ENCODE measurements at places on chromosomes 7 and 10.

- DNase-seq: no peak
Observed at GRCh38 chr7:20200361-20200760, 16.8 kb downstream of the MACC1 start.

GRCh38 chr10:24006741-24007140 lies 202.2 kb upstream of the KIAA1217 start:
- no peak for DNase-seq

- DNase-seq: no peak
Observed at GRCh38 chr7:41584746-41585145, 118.1 kb downstream of the INHBA start.

DNA sequence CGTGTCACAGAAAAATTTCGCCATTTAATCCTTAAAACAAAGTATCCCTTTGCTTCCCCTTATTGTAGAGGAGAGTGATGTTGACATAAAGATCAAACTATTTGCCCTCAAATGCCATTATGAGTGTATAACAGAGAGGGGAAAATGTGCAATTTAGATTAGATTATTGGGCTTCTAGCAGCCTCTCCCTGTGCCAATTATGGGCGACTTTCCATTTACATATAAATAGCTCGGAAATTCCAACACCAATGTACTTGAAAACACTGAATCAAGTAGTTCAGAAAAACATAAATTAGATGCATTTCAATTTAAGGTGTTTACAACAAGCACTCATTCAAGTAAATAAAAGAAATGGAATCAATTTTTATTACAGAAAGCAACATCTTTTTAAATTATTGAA lies 64.6 kb upstream of the LRRN3 start:
- DNase-seq: no peak

DNA sequence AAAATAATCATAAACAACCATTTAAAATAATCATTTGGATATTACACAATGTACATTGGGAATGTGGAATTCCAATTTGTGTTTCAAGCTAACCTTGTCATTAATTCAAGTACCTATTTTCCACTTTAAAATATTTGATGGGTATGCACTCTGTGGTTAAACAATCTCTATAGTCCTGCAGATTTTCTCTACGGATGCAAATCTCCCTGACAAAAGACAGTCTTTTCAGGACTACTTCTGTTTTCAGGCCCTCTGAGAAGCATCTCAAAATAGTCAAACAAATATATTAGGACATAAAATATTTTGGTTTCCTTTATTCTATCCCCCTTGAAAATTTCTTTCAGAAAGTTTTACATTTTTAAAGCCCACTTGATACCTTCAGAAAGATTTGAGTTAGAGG lies 735.6 kb upstream of the MBL2 start:
- no peak for DNase-seq

- DNase-seq: no peak
Observed at GRCh38 chr7:150514748-150515222, at the start of gene GIMAP7. TSS of gene GIMAP7 (plus strand) at chr7:150514872. CDS start at chr7:150519975, 5,103 bp downstream.

- DNase-seq: no peak
Observed at GRCh38 chr10:47378183-47378510, 5.9 kb downstream of the ZNF488 start.

DNA sequence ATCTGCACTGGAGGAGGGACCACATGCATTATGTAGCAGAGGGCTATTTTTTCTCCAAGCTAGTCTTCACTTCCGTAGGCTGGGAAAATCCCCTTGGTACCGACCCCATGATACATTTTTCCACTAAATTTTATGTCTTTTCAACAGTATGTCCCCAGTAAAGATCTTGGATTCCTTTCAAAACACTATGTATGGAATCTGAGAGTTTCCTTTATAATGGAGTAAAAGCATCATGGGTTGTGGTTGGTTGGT lies 4.8 kb upstream of the ZNRF2 start:
- DNase-seq: no peak

GRCh38 chr7:158366346-158366745 lies 221.3 kb downstream of the PTPRN2 start:
- no peak for DNase-seq

- no peak for DNase-seq
Observed at GRCh38 chr7:132436121-132436520, 140.1 kb downstream of the PLXNA4 start.

DNA sequence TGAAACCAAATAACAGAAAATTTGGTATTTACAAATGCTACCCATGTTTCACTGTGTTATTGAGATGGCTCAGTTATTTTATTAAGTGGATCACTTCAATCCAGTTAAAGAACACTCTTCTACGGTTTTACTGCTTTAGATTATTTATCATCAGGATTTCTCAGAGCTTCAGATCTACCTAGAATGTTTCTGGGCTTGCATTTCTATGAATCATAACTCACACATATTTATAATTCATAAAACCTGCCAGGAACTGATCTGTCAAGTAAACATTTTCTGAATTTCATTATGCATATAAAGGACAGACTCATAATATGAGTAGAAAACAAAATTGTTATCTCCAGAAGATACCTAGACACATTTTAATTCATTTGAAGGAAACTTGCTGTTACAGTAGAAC lies 1172.3 kb upstream of the LRRTM3 start:
- no peak for DNase-seq

- DNase-seq: no peak
Observed at GRCh38 chr10:77737608-77738007, 100.0 kb upstream of the KCNMA1 start.

DNA sequence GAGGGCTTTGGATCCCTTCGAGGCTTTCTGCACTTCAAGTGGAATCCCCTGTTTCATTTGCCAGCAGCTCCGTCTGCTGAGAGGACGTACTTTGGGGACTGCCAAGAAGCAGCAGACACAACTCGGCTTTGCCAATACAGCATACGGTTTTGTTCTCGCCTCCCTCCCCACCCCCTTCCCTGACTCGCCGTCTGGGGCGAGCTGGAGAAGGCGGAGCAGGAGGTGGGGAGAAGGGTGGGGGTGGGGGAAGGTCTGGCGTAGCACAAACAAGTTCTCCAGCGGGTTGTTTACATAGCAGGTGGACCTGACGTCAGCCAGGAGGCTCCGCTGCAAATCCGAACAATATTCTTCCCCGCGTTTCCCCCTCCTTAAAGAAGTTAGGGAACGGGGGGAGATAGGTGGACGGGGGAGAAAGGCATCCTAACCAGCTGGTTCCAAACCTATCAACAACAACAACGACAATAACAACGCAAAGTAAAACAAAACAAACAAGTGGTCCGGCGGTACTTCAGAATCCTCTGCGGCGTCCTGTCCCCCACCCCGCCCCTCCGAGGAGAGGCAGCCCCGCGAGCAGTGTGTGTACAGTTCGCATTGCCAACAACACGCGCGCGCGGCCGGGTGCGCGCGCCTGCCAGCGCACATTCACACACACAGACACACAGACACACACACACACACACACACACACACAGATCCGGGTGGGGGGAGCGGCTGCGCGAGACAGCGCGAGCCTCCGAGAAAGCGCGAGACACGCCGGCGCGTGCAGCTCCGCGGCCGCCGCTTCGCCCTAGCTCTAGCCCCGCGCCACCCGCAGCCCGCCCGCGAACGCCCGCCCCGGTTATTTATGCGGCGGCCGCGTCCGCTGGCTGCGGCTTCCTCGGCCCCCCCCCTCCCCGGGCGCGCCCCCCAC lies 167.0 kb upstream of the PPP1R3A start:
- peak; percentile 69 for DNase-seq

DNA sequence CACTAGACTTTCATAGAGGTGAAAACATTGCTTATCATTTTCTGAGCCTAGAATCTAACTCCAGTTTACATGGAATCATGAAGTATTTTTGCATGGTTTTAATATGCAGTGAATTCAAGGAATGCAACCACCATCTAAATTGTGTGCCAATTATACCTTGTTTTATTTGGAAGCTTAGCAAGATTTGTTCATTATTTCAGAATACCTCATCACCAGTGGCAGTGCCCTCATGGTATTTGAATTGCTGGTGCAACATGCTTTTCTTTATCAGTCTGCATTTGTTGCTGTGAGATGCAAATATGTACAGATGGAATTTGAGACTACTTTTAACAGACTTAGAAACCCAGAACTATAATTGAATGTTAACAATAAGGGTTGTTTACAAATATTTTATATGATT lies 18.7 kb upstream of the ZNF800 start:
- DNase-seq: no peak

GRCh38 chr10:22333975-22334282 lies 11.4 kb upstream of the SPAG6 start:
- DNase-seq: no peak

DNA sequence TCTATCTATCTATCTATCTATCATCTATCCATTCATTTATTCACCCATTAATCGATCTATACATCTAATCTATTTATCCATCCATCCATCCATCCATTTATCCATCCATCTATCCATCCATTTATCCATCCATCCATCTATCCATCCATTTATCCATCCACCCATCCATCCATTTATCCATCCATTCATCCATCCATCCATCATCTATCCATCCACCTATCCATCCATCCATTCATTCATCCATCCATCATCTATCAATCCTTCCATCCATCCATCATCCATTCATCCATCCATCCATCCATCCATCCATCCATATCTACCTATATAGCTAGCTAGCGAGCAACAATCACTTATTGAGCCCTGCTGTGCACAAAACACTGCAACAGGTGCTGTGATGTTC lies 953.1 kb upstream of the ZNF722 start:
- DNase-seq: no peak

- no peak for DNase-seq
Observed at GRCh38 chr10:127450644-127451043, 98.5 kb upstream of the NPS start.

DNA sequence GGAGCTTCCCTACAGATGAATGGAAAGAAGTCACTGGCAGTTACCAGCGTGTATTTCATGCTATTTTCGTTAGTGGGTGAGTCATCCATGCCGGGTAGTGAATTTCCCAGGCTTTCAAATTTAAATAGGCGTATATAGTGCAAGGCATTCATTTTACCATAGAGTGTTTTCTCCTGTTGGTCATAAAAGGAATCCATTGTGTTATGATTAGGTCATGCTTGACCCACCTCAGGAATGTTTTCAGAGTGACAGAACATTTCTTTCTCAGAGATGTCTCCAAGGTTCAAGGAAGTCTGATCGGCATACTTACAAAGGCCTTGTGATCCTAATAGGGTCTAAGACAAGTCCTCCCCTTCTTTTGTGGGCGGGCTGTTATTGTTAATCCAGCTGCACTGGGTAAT lies 110.7 kb downstream of the AKR1D1 start:
- no peak for DNase-seq

GRCh38 chr7:94176694-94177200 lies 172.6 kb upstream of the BET1 start:
- no peak for DNase-seq

GRCh38 chr10:81978238-81978637 lies 103.2 kb downstream of the NRG3 start:
- no peak for DNase-seq

DNA sequence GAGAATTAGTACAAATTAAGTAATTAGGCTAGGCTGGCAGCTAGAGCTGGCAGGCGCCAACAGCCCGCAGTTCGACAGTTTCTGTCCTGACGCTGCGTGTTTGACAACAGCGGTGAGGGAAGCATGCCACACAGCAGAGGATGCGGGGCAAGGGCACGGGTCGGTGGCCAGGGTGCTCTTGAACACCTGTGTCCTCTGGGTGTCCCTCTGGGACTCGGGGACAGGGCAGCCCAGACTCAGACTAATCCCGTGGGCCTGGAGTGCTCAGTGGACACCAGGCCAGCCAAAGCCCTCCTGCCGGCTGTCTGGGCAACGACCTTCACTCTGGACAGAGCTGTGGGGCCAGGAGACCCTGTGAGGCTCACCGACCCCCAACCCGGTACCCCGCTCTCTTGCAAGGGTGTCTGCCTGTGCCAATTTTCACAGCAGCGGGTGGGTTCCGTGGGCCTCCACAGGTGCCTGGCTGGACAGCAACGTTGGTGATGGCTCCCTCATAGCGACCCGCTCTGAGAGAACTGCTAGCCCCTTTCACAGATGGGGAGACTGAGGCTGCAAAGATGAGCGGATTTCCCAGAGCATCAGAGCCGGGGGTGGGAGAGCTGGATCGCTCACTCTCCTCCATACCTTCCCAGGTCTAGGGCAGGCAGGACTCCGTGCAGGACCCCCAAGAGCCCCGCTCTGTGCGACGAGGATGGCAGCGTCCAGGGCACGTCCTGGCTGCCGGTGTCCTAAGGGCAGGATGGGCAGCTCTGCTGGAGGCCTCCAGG lies 48.5 kb downstream of the FOXL3 start:
- no peak for DNase-seq

DNA sequence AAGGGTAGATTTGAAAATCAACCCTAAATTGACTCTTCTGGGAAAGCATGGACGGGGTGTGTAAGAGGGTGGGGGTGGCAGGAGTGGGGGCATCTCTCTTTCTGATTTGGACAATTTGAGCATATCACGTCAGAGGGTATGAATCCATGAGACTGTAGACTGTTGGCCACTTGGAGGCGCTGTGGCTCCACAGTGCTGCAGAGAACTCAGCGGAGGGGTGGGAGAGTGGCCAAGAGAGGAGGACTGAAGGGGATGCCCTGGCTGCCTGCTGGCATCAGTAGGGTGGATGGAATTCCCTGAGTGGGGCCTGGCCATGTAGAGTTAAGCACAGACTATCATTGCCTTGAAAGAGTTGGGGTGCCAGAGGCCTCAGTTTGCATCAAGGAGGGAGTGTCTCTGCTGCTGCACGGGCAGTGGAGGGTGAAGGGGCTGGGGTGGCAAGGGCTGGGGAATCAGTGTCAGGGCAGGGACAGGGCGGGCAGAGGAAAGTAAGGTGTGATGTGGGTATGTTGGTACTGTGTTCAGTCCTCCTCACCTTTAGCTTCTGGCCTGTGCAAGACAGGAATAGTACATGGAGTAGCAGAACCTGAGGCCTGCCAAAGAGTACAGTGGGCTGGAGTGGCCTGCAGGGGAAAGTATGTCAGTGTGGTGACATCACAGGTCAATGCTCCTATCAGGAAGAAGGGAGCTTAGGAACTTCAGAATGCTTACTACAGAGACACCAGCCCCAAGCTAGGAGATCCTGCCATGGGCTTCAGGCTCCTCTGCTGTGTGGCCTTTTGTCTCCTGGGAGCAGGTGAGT lies 133.5 kb upstream of the PRSS58 start:
- DNase-seq: no peak

GRCh38 chr10:110724116-110724921 lies 80.2 kb downstream of the RBM20 start:
- no peak for DNase-seq

DNA sequence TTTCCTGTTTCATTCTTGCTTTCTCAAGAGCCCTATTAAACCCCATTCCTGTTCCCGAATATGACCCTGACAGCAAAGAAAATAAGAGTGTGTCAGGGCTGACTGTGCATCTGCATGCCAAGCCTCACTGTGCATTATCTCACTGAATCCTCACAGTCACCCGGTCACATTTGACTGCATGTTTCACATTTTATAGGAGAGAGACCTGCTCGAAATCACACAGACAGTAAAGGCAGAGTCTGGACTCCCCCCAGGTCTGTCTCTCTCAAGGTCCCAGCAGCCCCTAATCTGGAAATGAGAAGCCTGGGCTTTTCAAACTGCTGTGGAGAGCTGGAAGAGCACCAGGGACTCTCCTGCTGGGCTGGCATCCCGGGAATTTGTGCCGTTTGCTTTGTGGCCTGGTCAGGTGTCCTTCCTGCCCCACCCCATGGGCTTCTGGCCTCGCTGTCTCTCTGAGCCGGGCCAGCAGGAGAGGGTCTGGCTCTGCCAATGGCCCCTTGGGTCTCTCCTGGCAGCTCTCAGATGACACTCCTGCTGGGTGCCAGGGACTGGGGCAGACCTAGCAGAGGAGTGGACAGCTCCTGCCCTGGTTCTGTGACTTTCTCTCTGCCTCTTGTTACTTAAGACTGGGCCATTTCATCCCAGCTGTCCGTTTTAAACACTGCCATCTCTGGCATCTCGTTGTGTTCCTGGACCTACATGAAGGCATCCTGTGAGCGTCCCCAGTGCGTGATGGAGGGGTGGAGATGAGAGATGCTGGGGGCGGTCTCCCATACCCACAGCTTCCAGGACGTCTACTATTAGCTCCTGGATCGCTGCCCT lies 173.6 kb downstream of the ARHGAP12 start:
- no peak for DNase-seq
